Activated T-helper 1 cell treated with Interleukin-2 at 50 U/mL for 16 hours (primary cell): ENCODE measurements at places on chromosomes 12 and 14.

GRCh38 chr14:104137297-104138097, 890 bp upstream of the KIF26A start:
- DNase-seq, result peak; percentile 27

- DNase-seq, result no peak
Measured at GRCh38 chr12:7486512-7486911, 17.1 kb downstream of the CD163 start.

- DNase-seq, result no peak
Measured at GRCh38 chr12:96462571-96463280, 26.7 kb upstream of the CFAP54 start.

DNA sequence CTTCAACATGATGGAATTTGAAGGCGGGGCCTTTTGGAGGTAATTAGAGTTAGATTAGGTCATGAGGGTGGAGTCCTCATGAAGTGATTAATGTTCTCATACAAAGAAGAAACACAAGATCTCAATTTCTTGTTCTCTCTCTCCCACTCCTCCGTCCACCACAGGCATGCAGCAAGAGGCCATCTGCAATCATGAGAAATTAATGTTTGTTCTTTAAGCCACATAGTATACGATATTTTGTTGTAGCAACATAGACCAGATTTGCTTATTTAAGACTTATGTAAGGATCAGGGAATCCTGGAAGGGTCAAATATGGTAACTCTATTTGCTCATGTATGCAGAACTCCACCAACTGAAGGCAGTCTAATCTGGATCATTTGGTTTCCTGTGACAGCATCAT, 429.0 kb downstream of the LRIG3 start:
- DNase-seq, result no peak

DNA sequence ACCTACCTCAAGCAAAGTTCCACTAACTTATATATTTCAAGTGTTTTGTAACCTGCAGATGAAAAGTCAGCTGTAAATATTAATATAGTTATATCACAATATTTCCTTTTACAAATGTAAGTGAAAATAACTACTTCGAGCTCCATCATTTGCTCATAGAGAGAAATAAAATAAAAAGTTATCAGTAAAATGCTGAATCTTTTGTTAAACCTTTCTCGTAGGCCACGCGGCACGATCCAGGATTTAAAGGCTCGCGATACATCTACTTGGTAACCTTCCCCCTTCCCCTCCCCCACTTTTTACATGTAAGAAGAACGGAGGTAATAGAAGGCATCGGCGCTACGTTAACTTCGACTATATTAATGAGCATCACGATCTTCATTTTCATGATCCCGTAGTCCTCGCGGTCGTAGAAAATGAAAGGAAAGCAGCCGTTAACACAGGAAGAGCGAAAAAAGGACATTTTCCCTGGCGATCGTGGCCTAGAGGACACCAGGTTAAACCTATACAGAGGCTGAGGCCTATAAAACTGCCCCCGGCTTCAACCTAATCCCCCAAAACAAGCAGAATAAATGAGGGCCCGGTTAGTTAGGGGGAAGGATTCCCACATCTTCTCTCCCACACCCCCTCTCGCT, 508 bp downstream of the HNRNPC start:
- no peak for DNase-seq
